ENCODE measurements at places on chromosomes 2 and 18. TPM values are rescaled to one million over a fixed set of nuclear protein-coding genes. Genes with fewer than 3 reads are reported as not detected.

Gene PLGLB1
- polyA plus RNA-seq, result 18.7 TPM

Gene MOCOS
- polyA plus RNA-seq, result 1.1 TPM

Gene SCN7A
- polyA plus RNA-seq, result 45.2 TPM

Gene UNC80
- polyA plus RNA-seq, result 1.6 TPM

Gene ADCYAP1
- 0.13 TPM for polyA plus RNA-seq

Gene SERPINB5
- not detected for polyA plus RNA-seq

Gene ALPG
- 0.05 TPM for polyA plus RNA-seq

Gene RAD51AP2
- polyA plus RNA-seq, result 0.38 TPM

Gene REG3A
- not detected for polyA plus RNA-seq

Gene IL36G
- 0.46 TPM for polyA plus RNA-seq

Gene CRACDL
- polyA plus RNA-seq, result 7.2 TPM

Gene RFTN2
- polyA plus RNA-seq, result 17.7 TPM

Gene NT5C1B
- polyA plus RNA-seq, result 0.73 TPM

Gene SERPINB7
- polyA plus RNA-seq, result not detected

Gene CREG2
- 0.34 TPM for polyA plus RNA-seq

Gene STARD6
- 0.23 TPM for polyA plus RNA-seq

Gene EPAS1
- polyA plus RNA-seq, result 216 TPM

Gene SKOR2
- polyA plus RNA-seq, result not detected

Gene ASXL3
- 10.1 TPM for polyA plus RNA-seq
